ENCODE measurements at places on chromosomes 4 and X. TPM values are rescaled to one million over a fixed set of nuclear protein-coding genes. Genes with fewer than 3 reads are reported as not detected.

Gene PPA2
- total RNA-seq: 108 TPM

Gene CXCL11
- not detected for total RNA-seq

Gene ARR3
- total RNA-seq: not detected

Gene AP1S2
- total RNA-seq: 28.2 TPM

Gene PRR32
- not detected for total RNA-seq

Gene VGLL1
- total RNA-seq: 5.3 TPM

Gene SSX1
- not detected for total RNA-seq

Gene POU4F2
- total RNA-seq: not detected

Gene H2BW2
- total RNA-seq: not detected
